ENCODE measurements at places on chromosomes 12 and 14. TPM values are rescaled to one million over a fixed set of nuclear protein-coding genes. Genes with fewer than 3 reads are reported as not detected.

The NPFF gene
- total RNA-seq: 1.0 TPM

The TSHR gene
- total RNA-seq: not detected

The GALC gene
- 797 TPM for total RNA-seq

The RAB15 gene
- 1.8 TPM for total RNA-seq

The PRICKLE1 gene
- total RNA-seq: 24.6 TPM

The KRT78 gene
- not detected for total RNA-seq

DNA sequence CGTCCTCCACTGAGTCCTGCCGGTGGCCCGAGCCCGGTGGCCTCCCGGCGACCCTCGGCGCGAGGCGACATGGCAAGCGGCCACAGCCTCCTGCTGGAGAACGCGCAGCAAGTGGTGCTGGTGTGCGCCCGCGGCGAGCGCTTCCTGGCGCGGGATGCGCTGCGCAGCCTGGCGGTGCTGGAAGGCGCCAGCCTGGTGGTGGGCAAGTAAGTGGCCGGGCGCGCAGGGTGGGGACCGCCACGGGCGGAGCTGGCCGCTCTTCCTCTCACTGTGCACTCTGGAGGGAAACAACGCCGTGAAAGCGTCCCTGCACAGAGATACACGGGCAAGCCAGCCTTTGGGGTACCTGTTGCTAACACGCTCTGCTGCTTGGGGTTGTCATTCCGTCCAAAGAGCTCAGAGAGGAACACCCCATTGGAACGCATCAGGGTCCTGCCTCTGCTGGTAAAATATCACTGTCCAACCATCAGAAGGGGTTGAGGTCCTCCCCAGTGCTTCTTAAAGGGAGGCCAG is at the start of gene AMDHD1:
AMDHD1 (plus strand) TSS at position 2 of the 513 bp plus-strand sequence; CDS start at position 70, 68 bp downstream.
- peak; percentile 54 for DNase-seq

GRCh38 chr12:130429656-130430505 is 92.2 kb downstream of the PIWIL1 start:
- no peak for DNase-seq

DNA sequence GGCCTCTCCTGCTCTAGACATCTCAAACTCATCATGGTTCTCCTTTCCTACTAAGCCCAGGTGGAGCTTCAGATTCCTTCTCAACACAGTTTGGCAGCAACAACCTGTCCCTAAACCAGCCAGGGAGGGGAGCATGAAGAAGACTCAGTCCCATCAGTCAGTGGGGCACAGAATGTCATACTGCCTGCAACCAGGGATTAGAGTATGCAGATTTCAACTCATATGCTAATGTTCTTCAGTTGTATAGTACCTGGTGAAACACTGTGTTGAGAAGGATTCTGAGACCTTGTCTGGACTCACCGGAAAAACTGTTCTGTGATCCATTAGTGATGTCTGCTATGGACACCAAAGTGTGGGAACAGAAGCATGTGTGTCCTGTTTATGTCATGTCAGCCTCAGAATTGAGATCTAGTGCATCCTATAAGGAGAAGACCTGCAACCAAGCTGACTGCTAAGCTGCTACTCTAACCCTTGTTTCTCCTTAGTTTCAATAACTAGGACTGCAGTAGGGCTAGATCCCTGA is 43.6 kb downstream of the TRPV4 start:
- DNase-seq: no peak

- DNase-seq: no peak
Observed at GRCh38 chr14:68790644-68791077, 2.2 kb downstream of the ZFP36L1 start.

DNA sequence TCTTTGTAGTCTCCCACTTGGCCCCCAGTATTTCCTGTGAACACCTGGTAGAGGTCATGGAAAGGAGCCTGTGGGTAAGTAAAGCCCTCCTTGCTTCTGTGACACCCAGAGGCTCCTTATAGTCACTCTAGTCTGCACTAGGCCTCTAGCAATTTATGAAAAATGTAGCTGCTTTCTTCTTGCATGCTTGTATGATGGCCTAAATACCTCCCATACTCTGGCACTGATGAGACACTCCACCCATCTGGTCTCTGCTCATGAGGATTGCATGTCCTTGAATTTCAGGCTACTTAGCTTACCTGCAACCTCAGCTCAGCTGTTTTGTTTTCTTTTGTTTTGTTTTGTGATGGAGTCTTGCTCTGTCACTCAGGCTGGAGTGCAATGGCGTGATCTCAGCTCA is 4.6 kb upstream of the A2ML1 start:
- no peak for DNase-seq

DNA sequence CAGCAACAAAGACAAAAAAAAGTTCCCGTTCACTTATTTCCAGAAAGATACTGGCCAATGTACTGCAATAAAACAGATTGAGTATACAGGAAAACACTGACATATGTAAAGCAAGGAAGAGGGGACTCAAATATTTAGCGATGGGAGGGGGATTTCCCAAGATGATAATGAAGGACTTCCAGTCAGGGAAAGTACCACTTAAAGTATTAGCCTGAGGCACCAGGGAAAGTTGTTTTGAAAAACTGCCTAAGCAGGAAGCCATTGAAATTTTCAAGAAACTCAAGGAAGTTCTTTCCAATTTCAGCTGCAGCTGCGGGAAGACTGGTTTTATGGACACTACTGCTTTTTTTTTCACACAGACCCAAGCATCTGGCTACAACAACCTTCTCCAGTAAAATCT is 1007.4 kb upstream of the NOVA1 start:
- no peak for DNase-seq

DNA sequence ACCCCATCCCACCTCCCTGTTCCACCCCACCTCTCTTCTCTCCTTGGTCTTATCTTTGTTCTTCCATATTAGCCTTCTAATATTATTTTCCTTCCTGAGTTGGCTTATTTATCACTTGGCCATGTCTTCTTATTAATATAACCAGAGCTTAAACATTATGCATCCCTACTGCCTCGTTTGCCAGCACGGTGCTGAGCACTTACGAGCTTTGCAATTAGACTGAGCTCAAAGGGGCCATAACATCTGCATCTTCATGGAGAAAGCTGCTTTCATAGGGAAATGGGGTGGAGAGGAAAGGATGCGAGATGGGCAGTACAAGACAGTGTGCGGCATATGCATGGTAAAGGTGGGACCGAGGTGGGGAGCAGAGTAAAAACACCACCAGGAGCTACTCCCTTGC is 342.8 kb downstream of the FUT8 start:
- no peak for DNase-seq

DNA sequence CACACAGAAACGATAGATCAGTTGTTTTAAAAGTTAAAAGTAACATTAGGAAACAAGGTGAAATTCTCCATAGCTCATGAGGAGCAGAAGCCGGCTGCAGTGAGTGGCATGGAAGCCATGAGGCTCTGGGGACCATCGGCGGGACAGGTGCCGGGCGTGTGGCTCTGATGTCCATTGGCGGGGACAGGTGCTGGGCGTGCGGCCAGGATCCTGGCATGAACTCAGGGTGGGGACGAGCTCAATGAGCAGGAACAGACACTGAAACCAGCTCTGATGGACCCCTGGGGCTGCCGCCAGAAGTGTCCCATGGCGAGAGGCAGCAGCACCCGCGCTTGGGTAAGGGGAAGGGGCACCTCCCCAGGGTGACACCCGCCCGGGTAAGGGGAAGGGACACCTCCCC is 75.1 kb downstream of the NOC4L start:
- DNase-seq: no peak

GRCh38 chr14:80901260-80901659 is 40.3 kb downstream of the CEP128 start:
- no peak for DNase-seq

GRCh38 chr14:36805131-36805559 is 143.5 kb downstream of the PAX9 start:
- no peak for DNase-seq

- DNase-seq: no peak
Observed at GRCh38 chr12:25741917-25742316, 188.8 kb upstream of the LMNTD1 start.

- DNase-seq: peak; percentile 39
Observed at GRCh38 chr12:64273527-64274403, 51.7 kb upstream of the KICS2 start.

DNA sequence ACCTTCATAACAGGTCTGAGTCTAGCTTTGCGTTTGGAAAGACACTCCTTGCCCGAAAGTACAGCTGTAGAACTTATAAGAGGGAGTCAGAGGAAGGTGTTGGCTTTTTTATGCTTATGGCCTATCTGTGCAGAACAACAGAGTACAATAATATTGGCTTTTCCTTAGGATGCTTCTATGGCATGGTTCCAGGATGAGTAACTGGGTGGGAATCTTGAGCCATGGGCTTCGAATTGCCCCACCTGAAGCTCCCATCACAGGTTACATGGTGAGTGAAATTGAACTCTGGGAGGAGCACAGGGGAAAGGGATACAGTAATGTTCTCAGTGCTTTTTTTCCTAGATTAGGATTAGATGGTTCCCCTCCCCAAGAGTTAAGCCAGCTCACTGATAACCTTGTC is 13.0 kb downstream of the PARP2 start:
- DNase-seq: no peak

- no peak for DNase-seq
Observed at GRCh38 chr12:89946518-89947135, 238.0 kb upstream of the ATP2B1 start.

DNA sequence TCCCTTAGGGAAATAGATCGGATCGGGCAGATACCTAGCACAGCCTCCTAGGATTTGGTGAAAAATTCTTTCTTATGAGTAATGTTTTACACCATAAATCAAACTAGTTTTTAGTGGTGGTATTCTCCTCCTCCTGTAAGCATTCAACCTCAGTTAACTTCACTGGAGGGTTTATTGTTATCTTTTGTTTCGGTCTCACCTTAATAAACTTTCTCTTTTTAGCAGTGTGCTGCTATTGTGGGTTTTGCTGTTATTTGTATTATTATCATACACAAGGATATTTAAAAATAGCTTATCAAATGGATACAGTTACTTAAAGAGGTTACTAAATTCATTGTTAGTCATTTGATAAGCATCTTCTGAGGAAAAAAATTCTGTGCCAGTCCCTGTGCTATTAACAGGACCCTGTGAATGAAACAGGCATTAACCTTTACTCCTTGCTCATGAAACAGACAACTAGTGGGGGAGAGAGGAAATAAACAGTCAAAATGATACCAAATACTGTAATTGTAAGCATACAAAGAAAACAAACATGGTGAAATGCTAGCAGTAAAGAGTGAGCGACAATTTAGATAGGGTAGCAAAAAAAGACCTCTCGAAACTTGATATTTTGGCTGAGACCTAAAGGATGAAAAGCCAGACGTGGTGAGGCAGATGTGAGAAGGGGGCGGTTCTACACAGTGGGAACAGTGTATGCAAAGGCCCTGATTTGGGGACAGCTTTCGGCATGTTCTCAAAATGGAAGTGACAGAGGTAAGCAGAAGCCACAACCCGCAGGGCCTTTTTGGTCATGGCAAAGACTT is 178.7 kb upstream of the SOX5 start:
- DNase-seq: no peak

DNA sequence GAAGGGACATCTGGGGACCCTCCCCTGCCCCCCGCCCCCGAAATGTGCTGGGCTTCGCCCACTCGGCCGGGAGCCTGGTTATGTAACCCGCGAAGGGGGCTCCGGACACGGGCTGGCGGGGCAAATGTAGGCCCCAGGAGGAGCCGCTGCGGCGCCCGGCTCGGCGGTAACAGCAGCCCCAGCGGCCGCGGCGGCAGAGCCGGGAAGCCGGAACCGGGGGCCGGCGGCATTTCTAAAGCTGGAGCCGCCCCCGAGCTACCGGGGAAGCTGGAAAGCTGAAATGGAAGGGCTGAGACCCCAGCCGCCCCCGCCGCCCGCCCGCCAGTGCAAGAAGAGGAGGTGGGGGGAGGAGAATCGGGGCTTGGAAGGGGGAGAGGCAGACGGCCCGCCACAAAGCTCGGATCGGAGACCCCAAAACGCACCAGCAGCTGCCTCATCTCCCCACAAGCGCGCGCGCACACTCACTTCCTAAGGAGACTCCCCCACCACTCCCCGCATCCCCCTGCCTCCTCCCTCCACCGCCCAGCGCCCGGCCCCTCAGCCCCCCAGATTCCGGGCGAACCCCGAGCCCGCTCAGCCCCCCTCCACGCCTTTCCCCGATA is 1.5 kb downstream of the KDM2B start:
- DNase-seq: no peak
